ENCODE measurements at places on chromosomes 12 and 14.

DNA sequence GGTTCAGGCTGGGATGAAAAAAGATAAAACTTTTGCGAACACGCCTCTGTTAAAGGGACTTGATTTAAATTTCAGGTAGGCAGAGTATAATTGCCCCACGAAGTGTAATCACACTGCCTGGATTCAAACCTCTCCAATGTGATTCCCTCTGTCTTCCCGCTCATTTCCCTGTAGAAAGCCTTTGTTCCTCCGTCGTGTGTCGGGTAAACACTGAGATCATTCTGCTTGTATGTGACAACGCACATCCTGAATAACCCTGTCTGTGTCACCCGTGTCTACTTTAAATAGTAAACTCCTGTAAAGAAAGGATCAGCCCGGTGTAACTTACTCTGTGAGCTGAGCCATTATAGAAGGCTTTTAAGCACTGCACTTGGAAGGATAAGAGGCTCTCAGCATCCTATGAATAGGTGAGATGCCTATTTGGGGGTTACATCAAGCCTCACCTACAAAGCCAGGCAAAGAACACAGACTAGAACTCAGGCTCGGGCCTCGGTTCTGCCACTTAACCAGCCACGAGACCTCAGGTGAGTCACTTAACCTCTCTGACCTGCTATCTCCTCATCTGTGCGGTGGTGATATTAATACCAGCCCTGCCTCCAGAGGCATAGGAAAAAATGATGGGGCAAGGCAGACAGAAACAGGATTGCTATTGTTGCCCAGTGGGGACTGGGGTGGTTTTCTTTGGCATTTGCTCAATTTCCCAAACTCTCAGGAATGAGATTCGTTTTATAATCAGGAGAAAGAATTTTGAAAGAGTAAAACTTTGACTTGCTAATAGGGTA lies 74.2 kb downstream of the RBM19 start:
- H3K36me3 ChIP-seq, result no peaks in the 10 kb centered on the region
- H3K27me3 ChIP-seq, result no peaks in the 10 kb centered on the region
- H3K27ac ChIP-seq, result no peak overlapping the region
- no peak overlapping the region for H3K4me3 ChIP-seq

DNA sequence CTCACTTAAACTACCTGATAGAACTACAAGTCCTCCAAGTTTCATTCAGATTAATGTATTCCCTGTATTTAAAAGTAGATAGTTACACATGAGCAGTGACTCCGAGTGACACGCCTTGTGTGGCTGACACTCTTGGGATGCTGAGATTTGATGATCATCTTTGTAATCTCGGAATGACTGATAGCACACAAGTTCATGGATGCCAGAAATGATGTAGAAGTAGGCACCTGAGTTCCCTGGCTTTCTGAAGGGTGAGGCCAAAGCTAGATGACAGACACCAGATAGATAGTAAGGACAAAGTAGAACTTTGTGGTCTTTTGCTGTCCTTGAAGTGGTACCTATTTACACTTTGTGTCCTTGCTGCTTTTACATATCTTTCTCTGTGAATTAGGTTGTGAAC lies 491.2 kb downstream of the PCNX1 start:
- peaks cover 10% of the 10 kb centered on the region for H3K4me1 ChIP-seq
- no peak overlapping the region for H3K27ac ChIP-seq

DNA sequence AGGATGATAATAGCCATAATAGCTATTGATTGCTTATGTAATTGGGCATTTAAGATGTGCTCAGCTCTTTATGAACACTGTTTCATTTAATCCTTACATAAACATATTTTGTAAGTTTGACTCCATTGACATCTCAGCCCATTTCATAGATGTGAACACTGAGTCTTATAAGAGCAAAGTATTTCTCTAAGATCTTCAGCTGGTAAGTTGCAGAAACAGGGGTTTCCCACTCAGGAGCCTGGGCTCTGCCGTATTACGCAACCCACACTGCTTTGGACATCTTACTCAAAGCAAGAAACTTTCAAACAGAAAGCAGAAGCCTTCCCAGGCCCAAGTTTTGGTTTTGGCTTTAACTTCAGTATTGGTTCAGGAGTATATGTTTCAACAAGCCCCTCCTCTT lies 705.1 kb downstream of the MED13L start:
- DNase-seq, result no peak
- no peaks in the 10 kb centered on the region for H3K36me3 ChIP-seq
- H3K27me3 ChIP-seq, result peaks cover 5% of the 10 kb centered on the region

GRCh38 chr12:64390275-64390851 lies at the start of gene C12orf56:
C12orf56 (minus strand) TSS chr12:64390758; CDS start chr12:64390565, 193 bp downstream.
- no peaks in the 10 kb centered on the region for H3K36me3 ChIP-seq
- DNase-seq, result no peak
- H3K4me3 ChIP-seq, result peak within 1 kb of the TSS; percentile 55
- H3K27ac ChIP-seq, result no peak within 1 kb of the TSS
- H3K4me1 ChIP-seq, result peaks cover 12% of the 10 kb centered on the region
- H3K27me3 ChIP-seq, result peaks cover 10% of the 10 kb centered on the region

DNA sequence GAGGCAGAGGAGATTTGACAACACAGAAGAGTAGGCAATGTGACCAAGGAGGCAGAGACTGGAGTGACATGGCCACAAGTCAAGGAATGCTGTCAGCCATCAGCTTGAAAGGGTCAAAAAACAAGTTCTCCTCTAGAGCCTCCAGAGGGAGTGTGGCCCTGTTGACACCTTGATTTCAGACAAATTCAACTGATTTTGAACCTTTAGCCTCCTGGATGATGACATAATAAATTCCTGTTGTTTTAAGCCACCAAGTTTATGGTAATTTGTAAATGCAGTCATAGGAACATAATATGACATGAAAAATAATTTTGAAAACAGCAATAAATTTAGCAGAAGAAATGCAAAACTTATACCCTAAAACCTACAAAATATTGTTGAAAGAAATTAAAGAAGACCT lies 8.5 kb upstream of the NGDN start:
- no peak overlapping the region for H3K4me3 ChIP-seq
- H3K27me3 ChIP-seq, result peaks cover 9% of the 10 kb centered on the region
- no peak for DNase-seq
- no peaks in the 10 kb centered on the region for H3K36me3 ChIP-seq
- H3K27ac ChIP-seq, result no peak overlapping the region
- H3K4me1 ChIP-seq, result no peaks in the 10 kb centered on the region

DNA sequence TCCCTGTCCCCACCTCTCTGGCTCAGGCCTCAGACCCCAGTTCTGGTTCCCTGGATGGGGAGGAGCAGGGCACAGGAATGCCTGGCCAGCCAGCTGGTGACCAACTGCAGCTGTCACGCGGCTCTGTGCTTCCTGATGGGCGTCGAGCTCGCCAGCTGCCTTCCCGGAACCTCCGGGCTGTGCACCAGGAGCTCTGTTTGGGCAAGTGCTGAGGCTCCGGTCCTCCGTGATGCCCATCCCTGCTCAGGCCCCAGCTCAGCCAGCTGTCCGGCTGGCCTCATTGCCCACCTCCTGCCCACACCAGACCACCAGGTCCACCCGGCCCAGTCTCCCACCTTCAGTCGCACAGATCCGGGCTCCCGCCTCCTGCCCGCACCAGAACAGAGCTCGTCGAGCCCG lies 4.8 kb downstream of the IFFO1 start:
- peaks cover 14% of the 10 kb centered on the region for H3K36me3 ChIP-seq
- peaks cover 65% of the 10 kb centered on the region for H3K4me1 ChIP-seq
- H3K27me3 ChIP-seq, result no peaks in the 10 kb centered on the region
- no peak for DNase-seq
- peak overlapping the region; percentile 78 for H3K27ac ChIP-seq

DNA sequence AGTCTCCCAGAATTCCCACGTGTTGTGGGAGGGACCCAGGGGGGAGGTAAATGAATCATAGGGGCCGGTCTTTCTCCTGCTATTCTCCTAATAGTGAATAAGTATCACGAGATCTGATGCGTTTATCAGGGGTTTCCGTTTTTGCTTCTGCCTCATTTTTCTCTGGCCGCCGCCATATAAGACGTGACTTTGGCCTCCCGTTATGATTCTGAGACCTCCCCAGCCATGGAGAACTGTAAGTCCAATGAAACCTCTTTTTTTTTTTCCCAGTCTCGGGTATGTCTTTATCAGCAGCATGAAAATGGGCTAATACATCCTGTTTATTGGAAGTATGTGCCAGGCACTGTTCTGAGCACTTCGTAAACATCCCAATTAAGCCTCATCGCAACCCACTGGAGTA lies 788 bp downstream of the KRT72 start:
- no peak for DNase-seq
- peaks cover 5% of the 10 kb centered on the region for H3K4me1 ChIP-seq
- H3K27ac ChIP-seq, result no peak overlapping the region
- no peak overlapping the region for H3K4me3 ChIP-seq

- no peaks in the 10 kb centered on the region for H3K27me3 ChIP-seq
- H3K27ac ChIP-seq, result no peak overlapping the region
- H3K4me3 ChIP-seq, result no peak overlapping the region
- H3K36me3 ChIP-seq, result peaks cover 13% of the 10 kb centered on the region
- peaks cover 8% of the 10 kb centered on the region for H3K4me1 ChIP-seq
Observed at GRCh38 chr14:100473249-100473648, 114.0 kb downstream of the BEGAIN start.

DNA sequence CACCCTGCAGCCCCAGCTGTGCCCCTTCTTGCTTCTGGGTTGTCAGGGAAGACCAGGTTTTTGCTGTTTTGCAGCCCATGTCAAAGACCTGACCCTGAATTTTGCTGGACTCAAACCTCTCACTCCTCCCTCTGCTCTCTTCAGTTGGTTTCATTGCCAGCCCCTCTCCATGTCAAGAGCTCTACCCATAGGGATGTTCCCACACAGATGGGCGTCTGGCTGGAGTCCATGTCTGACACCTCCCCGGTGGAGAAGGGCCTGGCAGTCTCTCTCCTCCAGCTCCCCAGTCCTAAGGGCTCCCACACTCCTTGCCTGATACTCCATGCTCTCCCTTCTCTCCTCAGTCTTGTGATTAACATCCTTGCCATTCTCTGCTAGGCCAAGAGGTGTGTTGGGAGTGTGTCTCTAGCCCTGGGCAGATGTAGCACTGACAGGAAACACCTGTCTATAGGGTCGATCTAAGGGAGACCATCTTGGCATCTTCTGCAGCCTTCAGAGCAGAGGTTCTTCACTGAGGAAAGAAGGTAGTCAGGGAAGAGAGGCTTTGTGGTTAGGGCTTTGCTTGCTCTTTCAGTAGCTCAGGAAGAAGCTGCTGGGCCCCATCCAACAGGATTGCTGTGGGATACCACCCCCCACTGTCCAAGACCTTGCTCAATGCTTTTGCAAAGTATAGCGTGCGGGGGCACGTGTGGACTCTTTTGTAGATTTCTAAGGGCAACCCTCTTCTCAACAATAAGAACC lies 4.7 kb downstream of the ASIC1 start:
- peaks cover 6% of the 10 kb centered on the region for H3K4me1 ChIP-seq
- no peak overlapping the region for H3K4me3 ChIP-seq
- no peaks in the 10 kb centered on the region for H3K27me3 ChIP-seq
- no peaks in the 10 kb centered on the region for H3K36me3 ChIP-seq
- DNase-seq, result no peak

GRCh38 chr12:25456474-25456873 lies 96.6 kb downstream of the LMNTD1 start:
- peaks cover 8% of the 10 kb centered on the region for H3K4me1 ChIP-seq
- H3K27me3 ChIP-seq, result no peaks in the 10 kb centered on the region
- no peak for DNase-seq
- no peak overlapping the region for H3K4me3 ChIP-seq

DNA sequence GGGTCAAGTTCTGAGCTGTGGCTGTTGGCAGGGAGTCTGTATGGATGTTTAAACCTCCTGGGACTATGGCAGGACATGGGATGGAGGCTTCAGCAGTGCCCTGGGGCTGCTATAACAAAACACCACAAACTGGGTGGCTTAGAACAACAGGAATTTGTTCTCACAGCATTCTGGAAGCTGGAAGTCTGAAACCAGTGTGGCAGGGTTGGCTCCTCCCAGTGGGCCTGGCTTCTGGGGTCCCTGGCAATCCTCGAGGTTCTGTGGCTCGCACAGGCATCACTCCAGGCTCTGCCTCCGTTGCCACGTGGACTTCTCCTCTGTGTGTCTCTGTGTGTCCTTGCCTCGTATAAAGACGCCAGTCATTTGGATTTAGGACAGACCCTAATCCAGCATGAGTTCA lies 39.9 kb downstream of the FZD10 start:
- no peaks in the 10 kb centered on the region for H3K4me1 ChIP-seq
- no peaks in the 10 kb centered on the region for H3K36me3 ChIP-seq
- H3K27me3 ChIP-seq, result peaks cover 3% of the 10 kb centered on the region
- no peak overlapping the region for H3K27ac ChIP-seq
- H3K4me3 ChIP-seq, result no peak overlapping the region

- DNase-seq, result no peak
- no peak overlapping the region for H3K4me3 ChIP-seq
Observed at GRCh38 chr12:47408171-47408871, 297.5 kb downstream of the RPAP3 start.

GRCh38 chr14:22200977-22201605 lies 387.9 kb downstream of the DAD1 start:
- H3K36me3 ChIP-seq, result no peaks in the 10 kb centered on the region
- DNase-seq, result no peak
- no peaks in the 10 kb centered on the region for H3K27me3 ChIP-seq
- H3K27ac ChIP-seq, result no peak overlapping the region
- H3K4me3 ChIP-seq, result no peak overlapping the region

- no peak for DNase-seq
- peaks cover 21% of the 10 kb centered on the region for H3K36me3 ChIP-seq
- H3K4me1 ChIP-seq, result peaks cover 57% of the 10 kb centered on the region
- H3K27me3 ChIP-seq, result peaks cover 62% of the 10 kb centered on the region
- H3K4me3 ChIP-seq, result peak overlapping the region; percentile 21
Observed at GRCh38 chr12:49093792-49094159, 825 bp downstream of the DHH start.

DNA sequence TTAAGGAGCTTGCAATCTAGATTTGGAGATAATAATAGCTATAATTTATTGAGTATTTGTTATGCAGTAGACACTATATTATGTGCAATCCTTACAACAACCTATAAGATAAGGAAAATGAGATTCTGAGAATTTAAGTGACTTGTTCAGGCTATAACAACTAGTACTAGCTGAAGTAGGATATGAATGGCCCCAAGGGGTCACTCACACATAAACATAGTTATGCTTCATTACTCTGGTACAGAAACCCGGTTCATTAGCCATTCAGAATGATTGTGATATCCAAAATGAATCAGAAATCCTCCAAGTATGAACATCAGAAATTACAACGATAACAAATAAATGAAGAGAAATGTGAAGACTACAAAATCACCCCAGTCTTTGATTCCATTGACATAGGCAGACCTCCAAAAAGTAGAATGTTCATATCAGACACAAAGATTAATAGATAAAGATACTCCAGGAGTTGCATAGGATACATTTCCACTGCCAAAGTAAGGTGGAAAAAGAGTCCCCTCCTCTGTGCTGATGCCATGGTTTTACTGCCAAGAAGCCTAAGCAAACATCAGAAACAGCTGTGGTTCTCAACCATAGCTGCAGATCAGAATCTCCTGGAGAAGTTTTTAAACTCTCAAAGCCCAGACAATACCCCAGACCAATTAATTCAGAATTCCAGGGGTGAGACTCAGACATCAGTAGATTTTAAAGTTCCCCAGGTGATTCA lies 8.6 kb upstream of the NID2 start:
- no peak overlapping the region for H3K27ac ChIP-seq
- no peaks in the 10 kb centered on the region for H3K36me3 ChIP-seq
- H3K27me3 ChIP-seq, result no peaks in the 10 kb centered on the region
- no peaks in the 10 kb centered on the region for H3K4me1 ChIP-seq
- no peak for DNase-seq

All from suprapubic skin (tissue), 4 donors.